ENCODE measurements at places on chromosomes 2 and 18.
A peak's percentile ranks its signal among the peaks of the same experiment; 100 is the strongest.

GRCh38 chr2:241213567-241213966, 25.1 kb downstream of the ANO7 start:
- no peak for DNase-seq

- no peak for DNase-seq
Measured at GRCh38 chr2:57217013-57217412, 829.6 kb upstream of the VRK2 start.

- DNase-seq: no peak
Measured at GRCh38 chr2:170950221-170950761, 21.2 kb downstream of the GORASP2 start.

DNA sequence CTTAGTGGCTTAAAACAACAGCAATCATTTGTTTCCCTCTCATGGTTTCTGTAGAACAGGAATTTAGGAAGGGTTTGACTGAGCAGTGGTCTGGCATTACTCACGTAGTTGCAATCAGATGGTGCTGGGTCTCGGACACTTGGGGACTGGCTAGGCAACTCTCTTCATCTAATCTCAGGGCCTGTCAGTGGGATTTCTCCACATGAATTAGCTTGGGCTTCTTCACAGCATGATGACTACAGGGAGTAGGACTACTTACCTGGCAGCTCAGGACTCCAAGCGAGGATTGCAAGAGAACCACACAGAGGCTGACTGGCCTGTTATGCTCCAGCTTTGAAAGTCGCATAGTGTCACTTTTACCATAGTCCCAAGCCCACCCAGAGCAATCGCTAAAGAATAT, 125.1 kb downstream of the TTC27 start:
- DNase-seq: no peak

DNA sequence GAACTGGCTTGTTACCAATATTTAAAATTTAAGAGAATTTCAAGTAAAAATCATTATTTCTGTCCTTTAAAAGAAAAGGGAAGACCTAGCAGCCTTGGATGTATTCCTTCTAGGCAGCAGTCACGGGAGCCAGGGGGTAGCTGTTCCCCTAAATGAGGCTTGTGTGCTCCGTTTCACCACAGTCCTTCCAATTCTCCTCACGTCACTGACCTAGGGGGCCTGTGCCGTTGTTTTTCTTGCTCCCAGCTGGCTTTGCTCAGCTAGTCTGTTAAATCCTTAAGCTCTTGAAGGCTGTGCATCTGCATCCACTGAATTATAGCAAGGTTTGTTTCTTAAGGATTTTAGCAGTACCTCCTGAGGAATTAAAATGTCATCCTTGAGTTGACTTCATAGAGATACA, 9.9 kb downstream of the KLHL23 start:
- DNase-seq: no peak

- no peak for DNase-seq
Measured at GRCh38 chr18:76691800-76692199, 130.6 kb upstream of the ZNF236 start.

DNA sequence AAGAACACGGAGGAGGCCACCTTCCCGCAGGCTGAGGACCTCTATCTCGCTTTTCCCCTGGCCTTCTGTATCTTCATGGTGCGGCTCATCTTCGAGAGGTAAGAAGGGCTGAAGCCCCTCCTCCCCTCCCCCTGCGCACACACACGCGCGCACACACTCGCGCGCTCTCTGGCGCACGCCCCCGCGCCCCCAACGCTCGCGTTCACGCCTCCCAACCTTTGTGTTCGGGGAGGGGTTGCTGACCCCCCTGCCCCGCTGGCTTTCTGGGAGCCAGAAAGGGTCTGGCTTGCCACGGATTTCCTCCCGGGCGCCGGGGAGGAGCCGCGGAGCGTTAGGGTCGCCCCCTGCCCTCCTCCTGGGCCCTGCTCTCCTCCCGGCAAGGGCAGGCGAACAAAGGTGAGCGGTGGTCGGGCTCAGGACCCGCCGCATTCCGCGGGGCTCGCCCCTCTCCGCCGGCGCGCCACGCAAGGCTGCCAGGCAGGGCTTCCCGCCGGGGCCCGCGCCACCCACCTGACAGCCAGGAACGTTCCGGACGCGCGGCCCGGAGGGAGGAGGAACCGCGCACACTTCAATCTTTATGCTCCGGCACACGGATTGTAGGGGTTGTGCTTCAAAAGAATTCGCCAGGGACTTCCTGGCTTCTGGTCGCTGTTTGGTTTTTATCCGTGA, 583 bp downstream of the CERS6 start:
- peak; percentile 38 for DNase-seq

- DNase-seq: no peak
Measured at GRCh38 chr2:14540015-14540414, 92.5 kb upstream of the LRATD1 start.

GRCh38 chr2:108316461-108317258, 28.0 kb downstream of the SULT1C2 start:
- no peak for DNase-seq

GRCh38 chr2:121017396-121017795, 267.6 kb downstream of the TFCP2L1 start:
- DNase-seq: no peak

GRCh38 chr18:63111671-63112402, 207.7 kb downstream of the BCL2 start:
- DNase-seq: no peak

GRCh38 chr2:42360493-42360889, 526 bp downstream of the COX7A2L start:
- DNase-seq: no peak

DNA sequence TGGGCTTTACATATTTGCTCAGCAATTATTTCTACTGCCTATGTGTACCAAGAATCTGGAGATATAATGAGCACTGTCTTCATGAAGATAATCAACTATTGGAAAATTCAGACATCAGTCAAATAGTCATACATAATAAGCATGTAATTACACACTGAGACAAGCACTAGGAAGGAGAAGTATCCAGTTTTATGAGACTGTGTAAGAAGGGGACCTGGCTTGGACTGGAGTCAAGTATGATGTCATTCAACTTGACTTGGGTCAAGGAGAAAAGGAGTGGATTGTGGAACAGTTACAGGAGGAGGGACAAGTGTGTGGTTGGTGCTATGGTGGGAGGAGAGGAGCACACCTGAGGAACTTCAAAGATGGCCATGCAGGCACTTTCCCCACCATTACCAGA, 419.8 kb upstream of the TRIB2 start:
- DNase-seq: no peak

DNA sequence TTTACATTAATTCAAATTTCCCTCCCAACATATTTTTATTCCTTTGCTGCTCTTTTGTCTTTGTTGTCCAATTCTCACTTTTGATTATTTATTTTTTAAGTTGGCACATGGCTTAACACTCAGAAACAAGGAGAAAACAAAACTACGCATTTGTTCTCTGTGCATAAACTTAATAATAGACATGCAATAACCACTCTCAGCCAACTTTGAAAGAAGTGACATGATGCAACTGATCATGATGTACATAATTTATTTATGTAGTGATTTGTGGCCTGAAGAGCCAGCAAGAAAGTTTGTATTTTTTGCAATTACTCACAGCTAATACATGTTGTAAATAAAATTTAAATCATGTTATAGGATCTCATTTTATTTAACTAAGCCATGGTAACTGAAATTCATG, 942.8 kb upstream of the PIK3C3 start:
- DNase-seq: no peak

DNA sequence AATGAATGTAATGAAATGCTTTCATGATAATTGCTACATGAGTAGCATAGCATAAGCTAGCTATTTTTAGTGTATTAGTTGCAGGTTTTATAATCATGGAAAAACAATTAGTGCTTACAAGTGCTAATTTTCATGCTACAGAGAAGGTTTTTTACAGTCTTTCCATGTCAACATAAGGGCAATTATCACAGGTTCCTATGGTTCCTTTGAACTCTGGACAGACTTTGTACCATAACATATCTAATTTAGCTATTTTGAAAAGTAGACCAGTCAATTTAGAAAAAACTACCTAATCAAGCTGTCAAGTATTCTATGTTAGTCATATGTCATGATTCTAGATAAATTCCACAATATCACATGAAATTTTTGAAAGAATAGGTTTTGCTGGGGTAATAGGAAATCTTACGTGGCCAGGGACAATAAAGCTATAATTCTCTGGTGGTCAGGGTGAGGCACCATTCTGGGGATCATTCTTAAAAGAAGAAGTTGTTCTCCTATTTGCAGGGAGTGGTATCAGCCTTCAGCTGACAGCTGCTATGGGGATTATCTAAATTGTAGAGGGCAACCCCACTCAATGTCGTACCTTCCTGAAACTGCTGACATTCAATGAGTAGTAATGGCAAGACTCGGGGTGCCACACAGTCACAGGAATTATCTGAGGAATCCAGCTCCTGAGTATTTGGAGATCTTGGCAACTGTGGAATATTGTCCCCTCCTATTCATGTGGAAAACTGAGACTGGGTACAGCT, 724.0 kb upstream of the LINC00305 start:
- no peak for DNase-seq

- DNase-seq: no peak
Measured at GRCh38 chr18:45785134-45785533, 40.3 kb upstream of the SIGLEC15 start.

- DNase-seq: no peak
Measured at GRCh38 chr2:121051311-121051710, 233.7 kb downstream of the TFCP2L1 start.

DNA sequence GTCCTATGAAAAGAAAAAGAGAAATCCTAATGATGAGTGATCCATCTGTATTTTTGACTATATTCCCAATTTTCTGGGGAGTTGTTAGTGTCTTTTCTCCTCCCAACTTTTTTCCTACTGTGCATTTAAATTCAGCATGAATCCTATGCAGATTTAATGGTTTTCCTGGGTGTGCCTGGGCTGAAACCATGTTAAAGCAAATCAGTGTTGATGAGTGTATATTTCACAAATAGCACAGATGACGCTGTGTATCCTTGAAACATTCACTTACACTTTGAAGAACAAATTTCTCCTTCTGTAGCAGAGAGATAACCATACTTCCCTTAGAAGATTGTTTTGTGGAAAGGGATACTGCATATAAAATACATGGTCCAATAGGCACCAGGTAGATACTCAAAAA, 114.3 kb downstream of the TRIB2 start:
- DNase-seq: no peak

- DNase-seq: no peak
Measured at GRCh38 chr18:3808985-3809780, 359.2 kb downstream of the TGIF1 start.

- DNase-seq: no peak
Measured at GRCh38 chr18:37230768-37231167, 334.8 kb downstream of the CELF4 start.

- no peak for DNase-seq
Measured at GRCh38 chr2:109433926-109434325, 179.8 kb downstream of the SEPTIN10 start.

DNA sequence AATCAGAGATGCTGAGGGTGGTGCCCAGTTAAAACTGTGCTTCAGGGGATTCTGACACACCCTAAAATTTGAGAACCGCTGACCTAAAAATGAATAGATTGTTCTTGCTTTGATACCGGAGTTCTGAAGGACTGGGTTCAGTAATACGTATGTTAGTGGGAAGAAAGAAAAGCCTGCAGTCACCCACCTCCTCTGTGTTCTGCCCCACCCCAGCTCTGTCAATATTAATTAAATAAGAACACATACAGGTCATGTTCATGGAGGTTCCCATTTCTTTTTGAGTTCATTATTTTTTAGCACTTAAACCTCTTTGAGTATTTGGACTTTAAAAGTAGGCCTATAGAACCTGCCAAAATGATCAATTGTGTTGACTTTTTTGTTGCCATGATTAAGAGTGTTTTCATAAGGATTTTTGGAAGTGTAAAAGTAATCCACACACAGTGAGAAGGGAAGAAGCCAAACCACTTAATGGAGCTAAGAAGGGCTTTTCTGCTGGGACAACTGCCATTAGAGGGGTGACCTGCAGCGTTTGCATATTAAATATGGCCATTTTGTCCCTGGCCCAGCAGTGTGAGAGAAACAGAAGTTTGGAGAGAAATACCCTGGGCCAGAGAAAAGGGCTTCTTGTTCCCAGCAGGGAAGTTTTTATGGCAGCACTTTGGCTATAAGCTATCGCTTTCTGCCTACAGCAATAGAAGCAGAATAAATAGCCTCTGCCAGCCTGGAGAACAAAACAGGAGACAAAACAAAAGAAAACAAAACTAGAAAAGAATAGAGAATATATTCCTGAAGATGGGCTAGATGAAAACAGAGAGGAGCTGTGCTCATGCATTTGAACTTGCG, 80.7 kb upstream of the RNF152 start:
- no peak for DNase-seq

DNA sequence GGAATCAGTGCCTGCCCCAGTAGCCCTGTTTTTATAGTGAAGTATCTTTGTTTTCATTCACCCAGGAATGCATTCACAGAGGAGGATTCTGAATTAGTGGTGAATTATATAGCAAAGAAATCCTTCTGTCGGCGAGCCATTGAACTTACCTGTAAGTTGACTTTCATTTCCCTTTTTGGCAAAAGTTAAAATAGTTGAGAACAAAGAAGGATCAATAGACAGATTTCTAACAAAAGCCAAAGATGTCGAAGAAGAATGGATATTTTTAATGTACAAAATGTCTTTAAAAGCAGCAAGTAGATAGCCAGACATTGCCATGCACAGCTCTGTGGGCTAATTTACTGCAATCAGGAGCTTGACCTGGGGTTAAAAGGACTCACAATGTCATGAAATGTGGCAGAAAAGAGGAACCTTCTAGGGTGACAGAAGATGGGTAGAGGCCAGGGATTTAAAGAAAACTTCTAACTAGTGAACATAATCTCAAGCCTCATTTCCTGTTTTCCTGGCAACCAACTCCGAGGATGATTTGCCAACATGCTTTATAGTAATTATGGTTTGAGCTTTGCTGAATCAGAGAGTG, 53.8 kb upstream of the TMEM87B start:
- no peak for DNase-seq

DNA sequence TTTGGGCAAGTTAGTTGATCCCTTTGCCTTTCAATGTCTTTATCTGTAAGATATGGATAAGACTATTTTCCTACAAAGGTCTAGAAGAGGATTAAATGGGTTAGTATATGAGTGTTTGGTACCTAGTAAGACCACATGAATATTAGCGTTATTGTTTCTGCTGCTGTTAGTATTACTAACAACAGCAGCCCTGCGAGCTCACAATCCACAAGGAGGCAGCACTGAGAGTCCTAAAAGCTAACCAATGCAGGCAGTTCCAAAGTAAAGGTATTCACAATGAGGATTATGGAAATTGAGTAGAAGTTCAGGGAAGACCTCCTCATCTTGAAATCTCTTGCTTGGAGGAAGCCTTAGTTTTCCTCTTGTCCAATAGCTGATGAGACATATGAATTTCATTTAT, 248.9 kb downstream of the TDRD15 start:
- DNase-seq: no peak

DNA sequence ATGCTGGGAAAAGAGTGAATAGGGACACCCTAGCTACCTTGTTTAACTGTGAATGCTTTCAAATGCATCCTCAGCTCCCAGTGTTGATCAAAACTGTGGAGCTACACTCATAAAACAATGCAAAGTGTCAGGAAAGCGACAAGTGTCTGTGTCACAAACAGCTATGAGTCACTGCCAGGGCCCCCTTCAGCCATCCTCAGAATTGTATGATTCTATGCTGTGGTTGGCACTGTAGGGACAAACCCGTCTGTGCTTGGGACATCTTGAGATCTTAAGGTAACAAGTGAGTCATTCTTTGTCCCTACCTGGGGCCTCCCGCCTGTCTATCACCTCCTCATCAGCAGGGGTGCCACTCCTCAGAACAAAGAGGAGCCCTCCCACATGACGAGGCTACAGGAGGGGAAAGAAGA, 42.4 kb downstream of the KLF7 start:
- no peak for DNase-seq

GRCh38 chr2:7691961-7692656, 774.9 kb downstream of the RNF144A start:
- no peak for DNase-seq
